Astrocyte of the hippocampus (primary cell): ENCODE measurements at places on chromosomes 2 and 18.
A peak's percentile ranks its signal among the peaks of the same experiment; 100 is the strongest.

DNA sequence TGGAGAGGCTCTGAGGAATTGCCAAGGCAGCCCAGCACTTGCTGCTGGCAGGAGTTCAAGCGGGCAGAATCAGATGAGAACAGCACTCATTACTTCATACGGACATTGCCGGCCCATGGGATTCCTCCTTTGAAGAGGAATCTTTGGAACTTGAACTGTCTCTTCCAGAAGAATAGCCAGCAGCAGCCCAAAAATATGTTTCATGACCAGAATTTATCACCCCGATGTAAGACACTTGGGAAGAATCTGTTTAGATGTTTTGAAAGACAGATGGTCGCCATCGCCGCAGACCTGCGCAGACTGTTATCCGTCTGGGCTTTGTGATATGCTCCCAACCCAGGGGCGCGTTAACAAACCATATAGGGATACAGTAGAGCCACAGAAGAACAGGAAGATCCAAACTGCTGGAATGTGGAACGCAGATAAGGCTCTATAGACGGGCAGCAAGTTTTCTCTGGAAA lies 3.7 kb upstream of the ADI1 start:
- DNase-seq, result peak; percentile 31

DNA sequence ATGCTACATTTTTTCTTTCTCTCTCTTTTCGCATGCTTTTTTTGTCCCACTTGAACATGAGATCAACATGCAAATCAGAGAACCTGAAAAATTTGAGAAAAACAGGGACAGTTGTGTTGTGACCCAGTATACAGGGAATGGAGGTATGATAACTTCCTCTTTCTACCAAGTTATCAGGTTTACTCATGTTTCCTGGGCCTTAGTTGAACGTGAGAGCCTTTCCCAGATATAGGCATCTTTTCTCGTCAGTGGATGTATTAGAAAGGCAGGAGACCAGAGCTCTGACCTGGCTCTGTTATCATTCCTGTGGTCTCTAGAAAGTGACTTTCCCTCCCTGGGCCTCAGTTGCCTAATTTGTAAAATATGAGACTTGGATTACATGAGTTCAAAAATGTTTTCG lies 30.1 kb upstream of the FAM117B start:
- DNase-seq, result no peak

DNA sequence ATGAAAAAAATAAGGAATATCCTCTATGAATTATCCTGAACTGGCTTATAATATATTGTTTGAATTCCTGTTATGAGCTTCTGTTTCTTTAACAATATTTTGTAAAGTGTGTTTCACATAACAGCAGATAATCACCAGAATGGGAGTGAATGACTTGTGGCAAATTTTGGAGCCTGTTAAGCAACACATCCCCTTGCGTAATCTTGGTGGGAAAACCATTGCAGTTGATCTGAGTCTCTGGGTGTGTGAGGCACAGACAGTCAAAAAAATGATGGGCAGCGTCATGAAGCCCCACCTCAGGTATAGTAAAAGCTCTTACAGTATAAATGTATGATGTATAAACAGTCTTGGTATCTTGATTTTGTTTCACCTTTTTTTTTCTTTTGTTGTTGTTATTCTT lies 5.9 kb downstream of the GEN1 start:
- no peak for DNase-seq

DNA sequence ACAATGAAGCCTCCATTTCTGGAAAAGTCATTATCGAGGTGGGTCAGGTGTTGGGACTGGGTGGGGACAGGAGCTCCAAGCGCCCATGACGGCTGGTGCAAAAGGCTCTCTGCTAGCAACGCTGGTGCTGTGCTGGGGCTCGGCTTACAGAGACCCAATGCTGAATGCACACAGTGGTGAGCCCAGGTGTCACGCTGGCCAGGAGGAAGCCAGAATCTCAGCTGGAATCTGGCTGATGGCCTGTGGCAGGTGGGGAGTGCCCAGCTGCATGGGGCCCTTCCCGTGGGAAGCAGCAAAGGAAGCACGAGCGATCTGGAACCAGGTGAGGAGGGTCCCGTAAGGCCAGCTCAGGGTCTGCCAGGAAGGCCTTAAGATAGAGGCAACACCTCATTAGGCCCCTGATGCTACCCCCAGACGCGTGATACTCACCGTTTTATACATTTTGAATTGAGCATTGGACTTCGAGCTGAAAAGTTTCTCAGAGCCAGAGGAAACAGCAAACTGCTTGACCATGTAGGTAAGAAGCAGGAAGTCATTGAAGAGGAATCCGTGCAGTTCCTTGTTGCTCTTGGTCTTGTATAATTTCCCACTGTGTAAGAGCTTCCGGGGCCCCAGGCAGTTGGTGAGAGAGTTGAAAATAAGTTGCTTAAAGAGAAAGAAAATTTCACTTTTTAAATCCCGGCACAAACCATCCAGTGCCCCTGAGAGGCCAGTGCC lies 34.7 kb downstream of the FAM228A start:
- no peak for DNase-seq

DNA sequence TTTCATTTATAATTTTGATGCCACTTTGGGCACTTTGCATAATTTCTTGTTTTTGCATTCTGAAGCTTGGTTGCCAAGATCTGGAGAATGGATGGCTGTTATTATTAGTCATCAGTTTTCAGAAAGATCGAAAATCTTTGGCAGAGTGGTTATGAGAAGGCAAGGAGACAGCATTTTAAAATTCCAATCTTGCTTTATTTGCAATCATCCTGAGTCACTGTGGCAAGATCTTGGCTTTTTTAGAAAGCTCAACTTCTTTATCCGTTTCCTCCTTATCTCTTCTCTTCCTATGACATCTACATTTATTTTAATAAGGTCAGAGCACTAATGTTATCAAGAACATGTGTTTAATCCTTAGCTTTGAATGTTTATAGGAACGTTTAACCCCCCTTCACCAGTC lies 31.1 kb upstream of the EIF2AK3 start:
- DNase-seq, result peak; percentile 20

GRCh38 chr2:149076863-149077412 lies 38.4 kb downstream of the LYPD6B start:
- DNase-seq, result peak; percentile 60

GRCh38 chr2:100870652-100871531 lies 51.0 kb downstream of the NPAS2 start:
- no peak for DNase-seq

DNA sequence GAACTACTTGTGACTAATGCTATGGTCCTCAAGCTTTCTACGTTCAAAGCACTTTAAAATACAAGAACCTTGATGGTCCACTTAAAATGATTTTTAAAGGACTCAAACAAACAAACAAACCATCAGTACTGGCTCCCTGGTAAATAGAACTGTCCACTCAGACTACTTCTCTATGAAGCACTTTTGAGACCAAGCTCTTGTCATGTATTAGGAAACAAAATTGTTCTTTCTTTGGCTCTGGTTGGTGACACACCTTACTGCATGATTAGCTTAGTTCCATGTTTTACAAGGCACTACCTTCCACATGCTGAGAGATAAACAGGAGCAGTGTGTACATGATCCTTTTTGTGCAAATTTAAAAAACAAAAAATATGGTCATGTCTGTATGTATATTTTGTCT lies 19.7 kb downstream of the DARS1 start:
- DNase-seq, result no peak

DNA sequence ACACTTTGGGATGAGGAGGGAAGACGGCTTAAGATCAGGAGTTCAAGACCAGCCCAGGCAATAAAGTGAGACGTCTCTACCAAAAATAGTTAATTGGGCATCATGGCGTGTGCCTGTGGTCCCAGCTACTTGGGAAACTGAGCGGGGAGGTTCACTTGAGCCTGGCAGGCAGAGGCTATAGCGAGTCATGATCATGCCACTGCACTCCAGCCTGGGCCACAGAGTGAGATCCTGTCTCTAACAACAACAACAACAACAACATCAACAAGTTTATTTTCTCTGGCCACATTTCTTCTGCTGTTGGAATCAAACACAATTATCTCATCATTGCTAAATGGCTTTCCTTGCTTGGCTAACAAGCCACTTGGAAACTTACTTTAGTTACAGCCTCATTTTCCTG lies 13.4 kb downstream of the NIFK start:
- DNase-seq, result no peak

DNA sequence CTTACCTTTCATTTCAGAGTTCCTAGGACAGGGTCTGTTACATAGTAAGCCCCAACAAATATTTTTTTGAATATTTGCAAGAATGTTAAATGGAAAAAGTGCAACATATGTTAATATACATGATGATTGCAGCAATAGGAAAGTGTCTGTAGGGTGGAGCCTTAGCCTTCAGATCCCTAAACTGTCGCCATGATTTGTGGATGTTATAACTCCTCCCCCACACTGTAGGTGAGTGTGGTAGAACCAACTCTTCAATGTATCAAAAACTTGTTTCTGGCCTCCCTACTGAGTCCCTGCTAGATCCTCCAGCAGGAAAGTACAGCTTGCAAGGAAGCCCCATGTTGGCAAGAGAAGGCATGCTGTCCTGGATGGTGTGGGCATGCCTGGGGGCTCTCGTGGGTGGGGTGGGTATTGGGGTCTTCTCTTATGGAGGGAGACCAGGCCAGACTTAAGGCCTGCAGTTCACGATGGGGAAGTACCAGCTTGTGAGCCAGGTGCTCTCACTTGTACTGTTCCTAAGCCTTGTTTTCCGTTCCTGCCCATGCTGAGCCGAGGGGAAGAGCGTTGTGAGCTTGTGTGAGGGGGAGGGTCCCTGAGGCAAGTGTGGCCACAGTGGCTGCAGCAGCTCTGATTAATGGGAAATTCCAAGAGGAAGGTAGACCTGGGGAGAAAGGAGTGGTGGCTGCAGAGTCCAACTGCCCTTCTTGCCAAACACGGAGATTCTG lies 11.4 kb downstream of the FHOD3 start:
- DNase-seq, result no peak

GRCh38 chr2:159936471-159936870 lies 125.9 kb downstream of the PLA2R1 start:
- no peak for DNase-seq
